ENCODE measurements at places on chromosomes 3 and 15.

DNA sequence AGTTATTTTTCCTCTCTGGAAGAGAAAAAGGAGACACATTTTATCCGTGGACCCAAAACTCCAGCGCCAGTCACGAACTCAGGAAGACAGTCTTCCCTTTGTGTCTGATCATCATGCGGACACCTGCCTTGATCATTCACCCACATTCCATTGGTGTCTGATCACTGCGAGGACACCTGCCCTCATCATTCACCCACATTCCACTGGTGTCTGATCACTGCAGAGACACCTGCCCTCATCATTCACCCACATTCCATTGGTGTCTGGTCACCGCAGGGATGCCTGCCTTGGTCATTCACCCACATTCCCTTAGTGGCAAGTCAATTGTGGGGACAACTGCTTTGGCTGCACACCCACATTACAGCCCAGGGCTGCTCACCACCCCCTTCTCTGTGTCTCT lies 148.9 kb downstream of the ROBO1 start:
- no peak for DNase-seq

DNA sequence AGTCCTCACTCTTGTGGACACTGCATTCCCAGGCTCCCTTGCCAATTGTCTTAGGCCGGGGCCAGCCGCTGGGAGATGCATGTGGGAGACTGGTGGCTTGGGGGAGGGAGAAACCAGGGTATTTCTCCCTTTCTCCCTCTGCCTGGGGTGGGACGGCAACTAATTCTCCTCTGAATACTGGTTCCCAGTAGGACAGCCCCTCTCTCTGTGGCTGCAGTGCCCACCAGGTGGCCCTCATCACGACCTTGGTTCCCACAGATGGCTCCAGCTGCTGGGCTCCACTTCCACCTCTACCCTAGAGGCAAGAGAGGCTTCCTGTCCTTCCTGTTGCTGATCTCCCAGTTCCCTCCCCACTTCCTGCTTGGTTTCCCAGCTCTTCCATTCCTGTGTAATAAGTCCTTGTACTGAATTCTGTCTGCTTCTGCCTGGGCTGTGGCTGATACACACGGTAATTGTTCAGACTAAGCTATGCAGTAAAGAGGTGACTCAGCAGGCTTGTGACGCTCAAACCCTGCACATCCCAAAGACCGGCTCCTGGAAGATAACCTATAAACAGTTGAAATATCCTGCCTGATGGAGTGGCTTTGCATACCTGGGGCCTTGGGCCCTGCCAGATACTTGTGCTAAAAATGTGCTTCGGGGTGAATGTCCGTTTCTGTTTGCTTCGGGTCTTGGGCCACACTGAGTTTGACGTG lies 20.4 kb upstream of the COPG1 start:
- DNase-seq: peak; percentile 69

DNA sequence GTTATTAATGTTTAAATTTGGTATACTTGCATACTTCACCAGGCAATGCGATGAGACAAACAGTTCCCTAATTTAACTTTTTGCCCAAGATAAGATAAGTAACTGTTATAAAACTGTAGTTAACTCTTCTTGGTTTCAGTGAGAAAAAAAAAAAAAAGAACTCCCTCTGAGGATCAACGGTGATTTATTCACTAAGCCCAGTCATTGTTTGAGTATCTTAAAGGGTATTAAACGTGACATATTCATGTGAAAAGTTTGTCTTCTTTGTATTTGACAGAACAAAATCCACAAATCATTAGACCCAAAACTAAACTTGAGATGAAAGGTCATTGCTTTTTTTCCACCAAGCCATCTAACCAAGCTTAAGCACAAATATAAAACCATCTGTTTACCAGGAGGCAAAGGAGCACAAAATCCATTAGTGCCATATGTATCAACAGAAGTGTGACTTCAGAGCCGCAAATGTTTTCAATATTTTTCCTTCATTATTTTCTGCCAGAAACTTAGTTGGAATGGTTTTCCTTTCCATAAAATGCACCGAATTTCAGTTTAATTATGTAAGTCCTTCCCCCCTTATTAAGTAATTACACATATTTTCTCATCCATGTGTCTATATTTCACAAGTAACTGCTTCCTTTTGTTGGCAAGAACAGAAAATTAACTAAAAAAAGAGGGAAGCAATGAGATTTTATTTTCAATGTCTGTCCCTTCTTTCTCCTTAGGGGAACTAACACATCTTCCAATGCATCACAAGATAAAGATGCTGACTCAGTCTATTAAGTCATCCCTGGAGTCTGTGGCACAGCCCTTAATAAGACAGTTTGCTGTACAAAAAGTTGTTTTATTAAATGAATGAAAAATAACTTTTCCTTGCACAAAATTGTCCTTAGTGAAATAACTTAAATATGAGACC lies 92.2 kb upstream of the RAP2B start:
- DNase-seq: peak; percentile 70

DNA sequence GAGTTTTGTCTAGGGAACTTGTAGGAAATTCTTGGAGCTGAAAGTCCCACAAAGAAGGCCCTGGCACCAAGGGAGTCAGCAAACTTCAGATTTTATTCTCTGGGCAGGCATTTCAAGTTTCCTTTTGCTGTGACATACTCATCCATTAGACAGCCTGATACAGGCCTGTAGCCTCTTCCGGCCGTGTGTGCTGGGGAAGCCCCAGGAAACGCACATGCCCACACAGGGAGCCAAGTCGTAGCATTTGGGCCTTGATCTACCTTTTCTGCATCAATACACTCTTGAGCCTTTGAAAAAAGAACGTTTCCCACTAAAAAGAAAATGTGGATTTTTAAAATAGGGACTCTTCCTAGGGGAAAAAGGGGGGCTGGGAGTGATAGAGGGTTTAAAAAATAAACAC lies 15.0 kb downstream of the TIGIT start:
- DNase-seq: no peak

DNA sequence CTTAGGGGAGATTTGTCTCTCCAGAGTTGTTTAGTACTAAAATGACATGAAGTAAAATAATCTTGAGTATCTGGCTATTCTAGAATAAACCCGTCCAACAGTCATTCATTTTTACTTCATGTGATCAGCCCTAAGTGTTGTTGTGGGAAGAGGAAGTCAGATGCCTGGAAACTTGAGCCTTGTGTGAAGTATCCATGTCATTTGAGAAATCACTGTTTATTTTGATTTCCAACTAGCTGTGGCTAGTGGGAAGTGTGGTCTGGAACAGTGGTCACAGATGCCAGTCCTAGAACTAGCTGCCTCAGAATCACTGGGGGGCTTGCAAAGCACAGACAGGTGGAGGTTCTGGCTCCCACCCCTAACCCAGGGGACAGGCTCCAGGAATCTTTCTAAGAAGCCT lies 77.7 kb upstream of the LIMD1 start:
- peak; percentile 65 for DNase-seq

GRCh38 chr15:85782064-85782463 lies 12.7 kb downstream of the KLHL25 start:
- no peak for DNase-seq

DNA sequence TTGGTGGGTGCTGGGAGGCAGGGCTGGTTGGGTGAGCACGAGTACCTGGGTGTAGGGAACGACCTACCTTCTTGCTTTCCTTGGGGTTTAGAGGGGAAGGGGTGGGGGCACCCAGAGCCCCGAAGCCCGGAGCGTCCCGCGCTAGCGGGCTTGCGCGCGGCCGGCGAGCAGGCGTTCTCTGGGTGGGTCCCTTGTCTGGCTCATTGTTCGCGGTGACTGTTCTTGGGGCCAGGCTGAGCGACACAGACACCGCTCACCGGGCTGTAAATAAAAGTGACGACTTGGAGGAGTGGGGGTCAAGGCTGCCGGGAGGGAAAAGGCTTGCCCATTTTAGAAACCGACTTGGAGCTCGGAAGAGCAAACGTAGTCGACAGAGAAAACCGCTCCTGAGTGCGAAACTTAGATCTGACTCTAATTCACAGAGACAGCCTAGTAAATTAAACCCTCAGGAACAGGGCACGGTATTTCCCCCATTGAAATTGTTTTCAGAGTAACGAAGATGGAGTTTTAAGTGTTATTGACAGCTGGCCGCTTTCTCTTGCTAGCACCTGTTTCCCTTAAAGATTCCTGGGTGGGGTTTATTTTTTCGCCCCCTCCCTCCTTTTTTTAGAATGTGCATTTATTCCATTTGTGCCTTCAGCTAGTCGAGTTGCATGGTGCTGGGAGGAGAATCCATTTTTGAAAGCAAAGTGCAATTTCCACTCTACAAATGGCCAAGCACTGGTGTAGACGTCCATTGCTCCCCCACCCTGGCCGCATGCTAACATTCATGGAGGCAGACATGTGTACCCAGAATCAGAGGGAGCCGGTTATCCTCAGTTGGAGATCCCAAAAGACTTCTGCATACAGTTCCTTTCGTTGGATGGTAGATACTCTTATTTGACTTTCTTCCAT lies 532.1 kb upstream of the SEMA6D start:
- peak; percentile 6 for DNase-seq

Measured in astrocyte of the spinal cord (primary cell).